ENCODE measurements at places on chromosomes 7 and 10. TPM values are rescaled to one million over a fixed set of nuclear protein-coding genes. Genes with fewer than 3 reads are reported as not detected.

CYCS gene
- 85.1 TPM for total RNA-seq

- DNase-seq: no peak
- H3K36me3 ChIP-seq: no peaks in the 10 kb centered on the region
- no peaks in the 10 kb centered on the region for H3K27me3 ChIP-seq
- no peak overlapping the region for H3K4me3 ChIP-seq
- peaks cover 9% of the 10 kb centered on the region for H3K4me1 ChIP-seq
- no peak overlapping the region for H3K27ac ChIP-seq
These were observed 19.6 kb downstream of the DLG5 start for GRCh38 chr10:77906951-77907421.

DNA sequence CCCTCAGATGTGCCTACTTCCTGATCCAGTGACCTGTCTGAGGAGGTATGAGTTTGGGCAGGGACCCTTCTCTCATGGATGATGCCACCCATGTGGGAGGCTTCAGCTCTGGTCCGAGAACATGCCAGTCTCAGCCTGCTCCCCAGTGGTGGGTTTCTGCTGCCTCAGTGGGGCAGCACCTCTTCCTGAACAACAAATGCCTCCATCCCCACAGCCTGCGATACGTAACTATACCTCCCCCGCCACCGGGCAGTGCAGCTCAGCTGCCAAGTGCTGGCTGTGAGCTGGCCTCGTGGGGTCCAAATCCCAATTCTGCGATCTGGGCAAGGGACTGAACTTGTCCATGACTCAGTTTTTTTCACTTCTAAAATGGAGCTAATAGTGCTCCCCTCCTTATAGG lies 3.1 kb downstream of the GDF10 start:
- no peaks in the 10 kb centered on the region for H3K36me3 ChIP-seq
- DNase-seq: no peak
- H3K4me3 ChIP-seq: no peak overlapping the region
- no peak overlapping the region for H3K27ac ChIP-seq

- H3K27ac ChIP-seq: no peak overlapping the region
- H3K36me3 ChIP-seq: no peaks in the 10 kb centered on the region
- H3K4me3 ChIP-seq: no peak overlapping the region
- H3K27me3 ChIP-seq: no peaks in the 10 kb centered on the region
These were observed 641.8 kb upstream of the FOXK1 start for GRCh38 chr7:4040109-4040928.

GRCh38 chr10:74602576-74602975 lies 223.8 kb upstream of the KAT6B start:
- no peaks in the 10 kb centered on the region for H3K27me3 ChIP-seq
- no peaks in the 10 kb centered on the region for H3K36me3 ChIP-seq
- no peak for DNase-seq
- no peak overlapping the region for H3K4me3 ChIP-seq
- H3K4me1 ChIP-seq: no peaks in the 10 kb centered on the region

- H3K27ac ChIP-seq: no peak overlapping the region
- no peak for DNase-seq
- no peaks in the 10 kb centered on the region for H3K27me3 ChIP-seq
- H3K4me1 ChIP-seq: peaks cover 5% of the 10 kb centered on the region
- peaks cover 6% of the 10 kb centered on the region for H3K36me3 ChIP-seq
These were observed 48.8 kb downstream of the UBE2H start for GRCh38 chr7:129903935-129904334.

DNA sequence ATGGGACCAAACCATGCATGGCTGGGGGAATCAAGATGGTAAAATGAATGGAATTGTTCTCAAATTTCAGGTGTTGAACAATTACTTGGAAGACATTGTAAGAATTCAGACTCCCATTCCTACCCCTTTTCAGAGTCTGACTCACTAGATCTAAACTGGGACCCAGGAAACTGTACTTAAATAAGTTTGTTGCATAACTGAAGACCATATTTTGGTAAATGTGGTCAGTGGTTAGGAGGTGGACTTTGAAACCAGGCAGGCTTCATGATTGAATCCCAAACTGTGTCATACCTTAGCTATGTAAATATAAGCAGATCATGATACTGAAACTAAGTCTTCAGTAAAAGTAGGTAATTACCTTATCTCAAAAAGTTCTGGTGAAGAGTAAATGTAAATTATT lies 41.7 kb downstream of the ZWINT start:
- H3K27ac ChIP-seq: no peak overlapping the region
- H3K4me1 ChIP-seq: no peaks in the 10 kb centered on the region
- H3K27me3 ChIP-seq: no peaks in the 10 kb centered on the region
- no peaks in the 10 kb centered on the region for H3K36me3 ChIP-seq
- no peak overlapping the region for H3K4me3 ChIP-seq

DNA sequence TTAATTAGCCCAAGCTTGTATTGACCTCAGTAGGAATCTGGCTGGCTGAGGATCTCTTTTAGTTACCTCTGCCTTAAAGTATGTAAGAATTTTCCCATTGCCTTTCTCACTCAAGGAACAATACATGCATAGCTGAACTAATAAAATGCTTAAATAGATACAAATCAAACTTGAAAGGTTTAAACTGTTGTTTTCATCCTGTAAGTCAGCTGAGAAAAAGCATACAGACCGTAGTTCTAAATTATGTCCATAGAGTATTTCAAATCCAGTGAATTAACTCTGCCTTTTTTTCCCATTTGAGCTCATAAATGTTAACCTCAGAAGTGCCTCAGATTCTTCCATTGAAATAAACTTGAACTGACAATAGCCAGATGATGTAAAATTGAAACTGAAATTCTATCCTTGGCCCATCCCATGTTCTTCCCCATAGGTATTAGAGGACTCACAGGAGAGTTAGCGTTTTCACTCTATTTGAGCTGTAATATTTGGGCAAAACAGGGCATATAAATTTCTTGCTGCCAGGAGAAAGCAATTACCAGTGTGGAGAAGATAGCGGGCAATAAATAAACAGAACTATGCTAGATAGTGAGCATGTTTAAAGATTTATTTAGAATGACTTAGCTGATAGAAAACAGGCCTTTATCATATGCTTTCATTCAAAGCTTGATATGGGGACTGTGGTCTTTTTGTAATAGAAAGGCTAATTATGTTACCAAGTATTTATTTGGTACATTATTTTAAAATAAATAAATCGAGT lies 163.7 kb downstream of the WNT2 start:
- DNase-seq: no peak
- peaks cover 34% of the 10 kb centered on the region for H3K4me1 ChIP-seq
- H3K27ac ChIP-seq: no peak overlapping the region
- peaks cover 5% of the 10 kb centered on the region for H3K36me3 ChIP-seq
- H3K27me3 ChIP-seq: no peaks in the 10 kb centered on the region
